ENCODE measurements at places on chromosomes 7 and 10. TPM values are rescaled to one million over a fixed set of nuclear protein-coding genes. Genes with fewer than 3 reads are reported as not detected.

DNA sequence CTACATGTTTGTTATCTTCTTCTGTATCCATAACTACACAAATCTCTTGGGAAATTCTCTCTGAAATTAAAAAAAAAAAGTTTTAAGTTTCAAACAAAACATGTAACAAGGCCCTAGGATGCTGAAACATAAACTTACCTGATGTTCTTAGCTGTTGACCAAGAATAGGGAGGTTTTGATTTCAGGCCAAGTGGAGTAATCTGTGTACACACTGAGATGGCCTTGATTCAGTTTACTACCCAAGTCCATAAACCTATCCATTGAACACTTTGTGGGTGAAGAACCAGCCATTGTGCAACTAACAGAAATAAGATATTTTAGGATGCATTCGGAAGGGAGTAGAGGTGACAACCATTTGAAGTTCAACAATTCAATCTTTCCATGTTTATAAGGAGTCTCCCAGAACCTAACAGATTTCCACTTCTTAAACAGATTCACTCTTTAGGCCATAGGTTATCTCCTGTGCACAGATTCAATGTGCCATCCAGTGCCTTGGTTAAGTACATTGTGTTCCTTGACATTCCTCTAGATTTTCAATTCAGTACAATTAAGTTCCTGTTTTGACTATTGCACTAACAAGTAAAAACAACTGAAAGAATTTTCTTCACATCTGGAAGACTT lies 143.1 kb downstream of the CRPPA start:
- H3K36me3 ChIP-seq, result no peaks in the 10 kb centered on the region
- no peak overlapping the region for H3K27ac ChIP-seq
- no peak for DNase-seq
- H3K4me3 ChIP-seq, result no peak overlapping the region
- H3K27me3 ChIP-seq, result no peaks in the 10 kb centered on the region

- H3K4me1 ChIP-seq, result no peaks in the 10 kb centered on the region
- no peaks in the 10 kb centered on the region for H3K27me3 ChIP-seq
- H3K27ac ChIP-seq, result no peak overlapping the region
- no peak overlapping the region for H3K4me3 ChIP-seq
Observed at GRCh38 chr7:154427533-154427932, 375.3 kb downstream of the DPP6 start.

DNA sequence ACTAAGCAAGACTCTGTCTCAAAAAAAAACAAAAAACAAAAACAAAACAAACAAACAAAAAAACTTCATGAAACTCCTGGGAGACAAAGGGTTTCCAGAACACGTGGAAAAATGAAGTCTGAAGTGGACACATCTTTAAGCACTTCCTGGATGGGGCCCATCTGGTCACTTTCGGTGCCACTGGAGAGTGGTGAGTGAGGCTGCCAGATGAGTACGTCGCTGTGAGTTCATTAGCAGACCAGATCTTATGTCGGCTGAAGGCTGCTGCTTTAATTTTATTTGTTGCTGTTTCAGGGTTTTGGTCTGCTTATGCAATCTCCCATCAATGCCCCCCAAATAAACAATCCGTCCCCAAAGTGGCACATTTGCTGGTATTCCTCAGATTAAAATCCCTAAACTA lies 64.4 kb downstream of the NPTX2 start:
- no peaks in the 10 kb centered on the region for H3K4me1 ChIP-seq
- no peak overlapping the region for H3K4me3 ChIP-seq
- no peaks in the 10 kb centered on the region for H3K27me3 ChIP-seq
- H3K36me3 ChIP-seq, result no peaks in the 10 kb centered on the region

Gene CALHM3
- not detected for total RNA-seq

Gene TMEM184A
- 11.0 TPM for total RNA-seq

Data from kidney (tissue), 22 donors.